Activated CD8-positive, alpha-beta memory T cell treated with anti-CD3 and anti-CD28 coated beads for 4 hours (primary cell): ENCODE measurements at places on chromosomes 6 and 20.
A peak's percentile ranks its signal among the peaks of the same experiment; 100 is the strongest.

GRCh38 chr6:114040871-114041270 lies 69.9 kb upstream of the HDAC2 start:
- no peak for DNase-seq

DNA sequence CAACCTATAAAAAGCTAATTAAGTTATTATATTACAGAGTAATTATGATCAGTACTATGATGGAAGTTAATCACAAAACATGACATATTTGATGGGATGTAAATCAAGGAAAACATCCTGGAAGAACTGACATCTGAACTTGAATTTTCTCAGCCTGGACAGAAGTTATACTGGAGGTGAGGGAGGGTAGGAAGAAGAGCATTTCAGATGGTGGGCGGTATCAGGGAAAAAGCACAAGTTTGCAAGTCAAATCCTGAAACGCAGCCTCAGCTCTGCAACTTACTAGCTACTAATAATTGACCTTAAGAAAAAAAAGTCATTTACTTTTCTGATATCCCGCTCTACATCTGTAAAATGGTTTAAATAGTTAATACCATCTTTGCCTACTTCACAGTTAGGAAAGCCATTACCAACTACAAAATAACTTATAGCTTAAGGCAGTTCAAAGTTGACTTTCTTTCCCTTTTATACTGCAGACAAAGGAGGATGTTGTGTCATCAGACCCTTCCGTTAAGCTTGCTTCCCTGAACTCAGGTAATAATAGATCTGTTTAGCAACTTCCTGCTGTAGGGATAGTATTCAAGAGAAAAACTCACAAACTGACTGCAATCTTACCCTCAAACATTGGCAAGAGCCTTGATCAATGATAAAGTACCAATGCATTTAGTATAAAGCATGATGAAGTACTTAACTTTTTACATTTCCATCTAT lies 21.0 kb downstream of the NOL7 start:
- DNase-seq = no peak

DNA sequence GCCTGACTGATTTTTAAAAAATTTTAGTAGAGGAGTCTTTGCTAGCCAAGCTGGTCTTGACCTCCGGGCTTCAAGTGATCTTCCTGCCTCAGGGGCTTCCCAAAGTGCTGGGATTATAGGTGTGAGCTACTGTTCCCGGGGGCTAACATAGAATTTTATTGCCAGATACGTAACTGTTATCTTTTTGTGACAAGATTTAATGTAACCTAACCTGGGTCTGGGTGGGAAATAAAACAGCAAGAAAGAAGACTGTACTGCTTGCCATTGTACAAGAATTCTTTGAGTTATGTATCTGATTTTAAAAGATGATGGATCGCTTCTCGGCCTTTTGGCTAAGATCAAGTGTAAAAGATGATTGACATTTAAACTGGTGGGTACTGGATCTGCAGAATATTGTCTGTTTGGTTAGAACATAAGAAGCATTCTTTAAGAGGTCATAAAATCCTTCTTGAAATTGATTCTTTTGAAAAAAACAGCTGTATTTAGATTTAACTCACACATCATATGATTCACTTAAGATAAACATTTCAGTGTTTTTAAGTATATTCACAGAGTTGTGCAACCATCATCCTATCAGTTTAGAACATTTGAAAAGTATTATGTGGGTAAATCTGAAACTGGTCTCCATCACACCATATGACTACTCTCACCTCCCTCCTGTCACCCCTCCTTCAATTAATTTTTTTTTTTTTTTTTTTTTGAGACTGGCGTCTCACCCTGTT lies 21.6 kb downstream of the TPX2 start:
- DNase-seq = no peak

DNA sequence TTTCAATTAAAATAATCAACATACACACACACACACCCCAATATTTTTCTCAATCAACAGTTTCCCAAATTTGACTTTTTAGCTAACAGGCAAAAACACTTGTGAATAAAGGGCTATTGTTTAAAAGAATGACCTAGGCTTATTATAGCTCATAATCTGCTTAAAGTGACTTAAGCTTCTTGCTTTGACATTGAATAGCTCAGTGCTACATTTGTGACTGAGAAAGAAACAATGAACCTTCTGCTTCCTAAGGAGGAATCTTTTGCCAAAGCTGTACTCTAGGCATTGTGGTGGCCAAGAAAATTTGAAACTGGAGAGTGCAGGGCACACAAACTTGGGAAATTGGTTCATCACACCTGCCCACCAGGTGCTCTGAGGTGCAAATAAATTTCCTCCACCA lies 282.0 kb downstream of the SYNE1 start:
- DNase-seq = no peak

- no peak for DNase-seq
These were observed 40.7 kb downstream of the SRC start for GRCh38 chr20:37386505-37387251.

DNA sequence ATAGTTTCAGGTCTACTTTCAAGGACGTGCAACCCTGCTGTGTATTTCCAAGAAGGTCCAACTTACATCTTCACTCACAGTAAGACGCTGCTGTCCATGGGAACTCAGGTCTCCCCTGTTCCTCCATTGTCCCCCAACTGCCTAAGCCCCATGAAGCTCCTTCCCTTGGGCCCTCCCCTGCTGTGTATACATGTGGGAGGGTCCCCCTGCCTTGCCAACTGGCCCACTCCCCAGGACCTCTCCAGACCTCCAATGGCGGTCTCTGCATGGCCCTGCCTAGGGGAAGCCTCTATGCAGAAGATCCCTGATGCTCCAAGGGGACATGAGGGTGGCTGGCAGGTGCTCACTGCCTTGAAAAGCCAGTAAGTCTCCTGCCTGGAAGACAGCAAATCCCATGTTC lies 186.7 kb upstream of the CST7 start:
- no peak for DNase-seq

- no peak for DNase-seq
These were observed 4.7 kb downstream of the ZBTB24 start for GRCh38 chr6:109478222-109478805.

GRCh38 chr6:137571854-137572253 lies 77.7 kb upstream of the OLIG3 start:
- peak; percentile 38 for DNase-seq

GRCh38 chr6:43842231-43842794 lies 72.3 kb downstream of the VEGFA start:
- no peak for DNase-seq

DNA sequence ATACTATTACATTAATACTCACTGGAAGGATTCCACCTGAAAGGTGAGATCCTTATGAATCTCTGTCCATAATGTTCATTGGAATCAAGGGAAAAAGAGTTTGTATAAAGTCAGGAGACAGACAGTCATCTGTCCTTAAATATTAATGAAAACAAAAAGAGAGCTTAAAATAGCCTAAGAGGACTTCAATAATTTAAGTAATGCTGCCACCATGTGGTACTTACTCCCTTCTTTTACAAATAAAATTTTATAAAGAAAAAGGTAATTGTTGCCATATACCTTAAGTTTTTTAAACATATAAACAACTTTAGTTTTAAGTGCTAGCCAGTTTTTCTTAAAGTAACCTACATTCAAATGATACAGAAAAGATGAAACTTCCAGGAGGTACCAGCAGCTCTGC lies 5.1 kb downstream of the BLOC1S5 start:
- no peak for DNase-seq

DNA sequence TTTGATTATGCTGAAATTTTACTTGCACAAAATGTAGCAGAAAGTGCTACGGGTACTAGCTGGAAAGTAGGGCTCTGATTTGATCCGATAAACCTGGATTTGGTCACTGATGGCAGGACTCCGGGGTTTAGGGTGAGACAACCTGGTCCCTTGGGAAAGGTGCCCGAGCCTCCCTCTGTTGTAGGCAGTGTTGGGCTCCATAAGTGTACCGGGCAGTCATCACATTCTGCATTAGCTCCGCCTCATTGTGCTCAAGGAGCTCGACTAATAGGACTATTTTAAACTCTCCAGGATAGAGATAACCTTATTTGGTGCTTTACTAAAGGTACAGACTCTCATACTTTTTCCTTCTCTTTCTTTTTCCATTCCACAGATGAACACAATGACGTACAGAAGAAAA lies 117.6 kb downstream of the UTRN start:
- DNase-seq = no peak

- no peak for DNase-seq
These were observed 40.4 kb upstream of the TBC1D7 start for GRCh38 chr6:13368731-13369115.

DNA sequence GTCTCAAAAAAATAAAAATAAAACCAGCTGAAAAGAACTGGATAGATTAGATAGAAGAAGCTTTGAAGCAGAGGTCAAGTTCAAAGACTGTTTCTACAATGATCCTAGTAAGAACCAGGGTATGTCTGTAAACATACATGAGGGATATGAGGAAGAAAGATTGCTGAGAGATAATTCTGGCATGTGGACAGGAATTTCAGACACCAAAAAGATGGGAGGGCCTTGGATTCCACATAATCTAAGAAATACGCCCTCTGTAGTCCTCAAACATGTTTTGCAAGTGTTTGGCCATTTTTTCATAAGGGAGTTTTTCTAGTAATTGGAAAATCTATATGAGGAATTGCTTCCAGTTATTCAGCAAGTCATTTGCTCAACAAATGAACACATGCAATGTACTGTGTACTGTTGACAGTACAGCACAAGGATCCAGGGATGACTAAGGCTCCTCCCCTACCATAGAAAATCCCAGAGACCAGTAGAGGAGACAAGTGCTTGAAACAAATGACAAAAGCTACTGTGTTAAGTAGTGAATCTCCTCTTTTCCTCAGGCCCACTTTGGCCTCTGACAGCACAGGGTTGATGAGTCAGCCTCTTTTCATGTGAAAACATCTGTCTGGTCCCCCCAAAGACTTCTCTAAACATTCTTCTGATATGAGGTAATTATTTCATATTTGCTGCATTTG lies 795.9 kb downstream of the MAFB start:
- no peak for DNase-seq

DNA sequence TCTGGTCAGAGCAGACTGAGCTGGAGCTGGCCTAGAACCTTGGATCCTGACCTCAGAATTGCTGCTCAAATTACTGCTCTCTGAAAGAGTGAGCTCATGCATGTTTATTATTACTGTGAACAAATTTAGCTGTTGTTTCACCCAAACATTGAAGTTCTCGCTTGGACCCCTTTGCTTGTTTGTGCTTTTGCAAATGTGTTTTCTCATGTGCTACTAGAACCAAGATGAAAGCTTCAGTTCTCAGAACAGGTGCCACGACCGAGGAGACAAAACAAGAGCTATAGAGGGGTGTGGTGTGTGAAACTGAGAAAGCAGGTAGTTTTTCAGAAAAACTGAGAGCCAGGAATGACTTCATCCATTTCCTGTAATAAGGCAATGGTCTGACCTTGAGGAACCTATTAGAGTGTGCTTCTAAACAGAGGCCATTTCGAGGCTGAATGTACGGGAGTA lies 50.0 kb upstream of the ESR1 start:
- no peak for DNase-seq

GRCh38 chr6:162184465-162184864 lies 543.1 kb downstream of the PRKN start:
- no peak for DNase-seq

- DNase-seq = no peak
These were observed 208.8 kb upstream of the PLCB4 start for GRCh38 chr20:8860011-8860495.

GRCh38 chr6:163230901-163231300 lies 183.6 kb upstream of the QKI start:
- no peak for DNase-seq

DNA sequence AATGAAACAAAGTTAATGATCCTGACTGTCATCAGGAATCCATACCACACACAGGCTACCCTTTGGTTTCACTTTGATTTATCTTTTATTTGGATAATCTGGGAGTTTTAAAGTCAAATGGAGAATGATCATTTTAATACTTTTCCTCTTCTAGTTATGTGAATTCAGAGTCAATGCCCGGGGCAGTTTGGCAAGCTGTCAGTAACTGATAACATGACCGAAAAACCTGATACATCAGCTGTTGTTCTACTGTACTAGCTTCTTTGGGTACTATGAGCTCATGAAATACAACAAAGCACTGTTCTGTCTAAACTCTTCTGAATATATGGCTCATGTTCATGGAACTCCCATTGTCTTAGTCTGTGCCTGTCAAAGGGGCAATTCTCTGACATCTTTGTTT lies 30.2 kb downstream of the KLHL31 start:
- no peak for DNase-seq

DNA sequence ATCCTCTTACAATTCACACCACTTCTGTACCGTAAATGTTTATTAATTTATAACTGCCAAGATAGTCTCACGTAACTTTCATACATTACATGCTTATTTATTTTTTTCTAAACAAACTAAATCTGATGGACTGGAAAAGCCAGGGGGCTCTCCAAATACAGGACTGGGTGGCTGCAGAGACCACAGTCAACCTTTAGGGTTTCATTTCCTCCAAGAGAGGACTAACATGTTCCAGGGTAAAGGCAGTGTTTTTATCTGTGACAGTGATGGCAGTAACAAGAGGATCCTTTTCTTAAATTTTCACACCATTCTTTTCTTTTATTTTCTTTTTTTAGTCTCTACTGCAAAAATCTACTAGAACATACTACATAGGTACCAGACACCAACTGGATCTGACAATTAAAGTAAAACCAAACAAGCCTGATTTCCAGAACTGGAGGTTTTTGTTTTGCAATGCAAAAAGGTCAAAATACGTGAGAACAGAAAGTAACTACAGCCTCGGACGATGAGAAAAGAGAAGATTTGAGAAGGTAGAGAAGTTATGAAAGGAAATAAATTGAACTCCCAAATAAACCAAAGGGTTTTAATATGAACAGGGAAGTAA lies 1.2 kb downstream of the LMBRD1 start:
- no peak for DNase-seq

GRCh38 chr20:42159808-42160207 lies 541.6 kb upstream of the CHD6 start:
- no peak for DNase-seq

- DNase-seq = no peak
These were observed 97.3 kb upstream of the CHD6 start for GRCh38 chr20:41715526-41715925.

GRCh38 chr6:165345700-165346099 lies 36.3 kb upstream of the C6orf118 start:
- no peak for DNase-seq

GRCh38 chr6:117448732-117449485 lies 23.2 kb upstream of the ROS1 start:
- DNase-seq = no peak

GRCh38 chr20:31542201-31542842 lies 28.1 kb downstream of the HM13 start:
- no peak for DNase-seq

DNA sequence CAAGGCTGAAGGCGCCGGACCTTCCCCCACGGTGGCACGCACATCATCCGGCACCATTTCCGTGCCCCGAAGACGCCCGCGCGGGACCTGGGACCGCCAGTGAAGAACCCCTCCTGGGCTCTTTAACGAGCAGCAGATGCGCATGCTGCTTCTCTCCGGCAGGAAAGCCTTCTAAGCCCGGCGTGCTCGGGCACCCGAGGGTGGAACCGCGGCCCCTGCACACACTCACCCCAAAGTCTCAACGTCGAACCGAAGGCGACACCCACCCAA lies 240 bp downstream of the FOXQ1 start:
- no peak for DNase-seq

GRCh38 chr6:16380220-16380809 lies 141.9 kb downstream of the GMPR start:
- no peak for DNase-seq
